ENCODE measurements at places on chromosomes 3 and 15.

- DNase-seq: no peak
Observed at GRCh38 chr3:72224804-72225509, 440.0 kb upstream of the PROK2 start.

DNA sequence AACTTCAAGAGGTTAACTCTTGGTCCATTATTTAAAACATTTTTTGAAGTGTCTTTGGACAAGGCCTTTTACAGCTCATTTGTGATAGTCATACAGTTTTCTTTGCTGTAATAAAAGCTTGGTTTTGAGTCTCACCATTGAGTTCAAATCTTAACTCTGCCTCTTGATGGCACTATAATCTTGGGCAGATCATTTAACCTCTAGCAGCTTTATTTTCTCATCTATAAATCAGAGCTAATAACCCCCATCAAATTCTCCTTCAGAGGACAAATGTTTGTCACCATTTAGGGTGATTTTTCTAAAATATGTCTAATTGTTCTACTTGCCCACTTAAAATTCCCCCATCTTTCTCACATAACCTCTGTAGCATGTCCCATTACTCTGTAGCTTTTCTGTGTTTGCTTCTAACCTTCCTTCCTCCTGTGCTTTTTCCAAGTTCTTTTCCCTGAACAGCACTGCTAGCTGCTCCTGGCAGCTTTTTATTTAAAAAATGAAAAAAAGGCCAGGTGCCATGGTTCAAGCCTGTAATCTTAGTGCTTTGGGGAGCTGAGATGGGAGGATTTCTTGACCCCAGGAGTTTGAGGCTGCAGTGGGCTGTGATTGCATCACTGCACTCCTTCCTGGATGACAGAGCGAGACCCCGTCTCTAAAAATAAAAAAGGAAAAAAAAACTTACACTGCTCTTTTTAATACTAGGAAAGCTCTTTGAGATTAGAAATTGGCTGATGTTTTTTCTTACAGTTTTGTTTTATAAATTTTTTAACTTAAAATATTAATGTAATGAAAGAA is 28.5 kb downstream of the UBE2E1 start:
- no peak for DNase-seq

- no peak for DNase-seq
Observed at GRCh38 chr3:37029516-37030163, 36.3 kb downstream of the MLH1 start.

DNA sequence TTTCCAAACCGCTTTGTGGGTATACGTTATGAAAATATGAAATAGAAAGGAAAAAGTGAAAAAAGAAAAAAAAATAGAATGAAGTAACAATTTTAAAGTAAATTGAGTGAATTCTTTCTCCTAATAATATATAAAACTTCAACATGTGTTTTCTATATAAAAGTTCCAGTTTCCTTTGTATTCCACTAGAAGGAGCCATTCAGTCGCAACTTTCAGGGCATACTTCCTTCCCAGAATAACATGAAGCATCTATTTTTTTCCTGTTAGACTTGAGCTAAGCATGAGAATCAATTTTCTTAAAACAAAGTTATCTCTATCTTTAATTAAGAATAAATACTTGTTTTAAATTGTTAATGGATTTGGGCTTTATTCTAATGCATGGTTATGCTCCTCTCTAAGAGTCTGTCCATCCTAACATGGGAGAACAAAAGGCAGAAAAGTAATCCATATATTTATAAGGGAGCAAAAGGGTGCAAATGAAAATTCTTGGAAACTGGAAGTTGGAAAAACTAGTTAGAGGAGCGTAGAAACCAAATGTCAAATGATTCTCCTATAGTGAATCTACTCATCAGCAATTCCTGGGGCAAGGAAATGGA is 16.0 kb upstream of the VGLL3 start:
- DNase-seq: no peak

DNA sequence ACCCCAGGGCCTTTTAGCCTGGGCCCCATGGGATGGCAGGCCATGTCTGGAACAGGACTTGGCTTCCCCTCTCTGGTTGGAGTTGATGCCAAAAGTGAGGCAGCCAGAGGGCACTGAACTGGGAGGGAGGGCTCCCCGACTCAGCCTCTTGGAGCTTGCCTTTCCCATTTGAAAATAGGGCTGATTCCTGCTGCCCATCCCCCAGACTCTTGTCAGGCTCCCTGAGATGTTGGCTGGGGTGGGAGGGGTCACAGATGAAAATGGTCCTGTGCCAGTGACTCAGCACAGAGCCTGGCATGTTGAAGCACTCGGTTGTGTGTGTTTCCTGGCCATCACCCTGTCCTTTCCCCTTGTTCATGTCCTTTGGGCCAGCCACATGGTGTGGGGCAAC is 6.6 kb downstream of the PPCDC start:
- DNase-seq: no peak

DNA sequence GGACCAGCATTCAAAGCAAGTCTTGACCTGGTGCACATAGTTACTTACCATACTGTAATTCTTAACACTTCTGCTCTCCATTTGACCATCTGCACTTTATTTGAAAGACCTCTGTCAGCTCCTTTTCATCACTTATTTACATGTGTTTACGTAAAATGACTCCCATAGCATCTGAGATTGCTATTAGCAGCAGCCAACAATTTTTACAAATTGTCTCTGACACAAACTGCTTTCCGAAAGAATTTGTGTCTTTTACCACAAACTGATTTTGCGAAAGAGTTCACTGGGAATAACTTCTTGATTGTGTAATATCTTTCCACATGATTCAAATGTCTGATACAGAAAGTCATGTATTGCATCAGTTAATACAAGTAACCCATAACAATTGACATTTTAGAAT is 144.1 kb upstream of the PEX5L start:
- no peak for DNase-seq

DNA sequence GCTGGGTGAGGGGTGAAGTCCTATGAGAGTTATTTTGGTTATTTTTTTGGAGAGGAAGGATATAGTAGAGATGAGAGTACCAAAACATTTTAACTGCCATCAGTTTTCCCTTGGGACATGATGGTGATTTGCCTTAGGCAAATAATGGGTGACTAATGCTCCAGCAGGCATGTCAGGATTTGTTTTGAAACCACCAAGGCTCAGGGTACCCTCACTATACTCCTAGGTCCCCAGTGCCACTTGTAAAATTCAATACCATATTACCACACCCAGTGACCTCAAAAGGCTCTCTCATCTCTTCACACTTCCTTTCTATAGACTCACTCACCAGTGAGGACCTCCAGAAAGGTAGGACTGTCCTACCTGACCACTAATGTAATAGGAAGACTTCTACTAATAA is 83.6 kb downstream of the WDR72 start:
- DNase-seq: no peak

Measured in mucosa of gallbladder (tissue), 1 donor.